ENCODE measurements at places on chromosomes 6 and 20.

- no peak for DNase-seq
Observed at GRCh38 chr20:46119028-46119546, 973 bp downstream of the CD40 start.

GRCh38 chr6:90454836-90455427 is 131.9 kb downstream of the MAP3K7 start:
- no peak for DNase-seq

DNA sequence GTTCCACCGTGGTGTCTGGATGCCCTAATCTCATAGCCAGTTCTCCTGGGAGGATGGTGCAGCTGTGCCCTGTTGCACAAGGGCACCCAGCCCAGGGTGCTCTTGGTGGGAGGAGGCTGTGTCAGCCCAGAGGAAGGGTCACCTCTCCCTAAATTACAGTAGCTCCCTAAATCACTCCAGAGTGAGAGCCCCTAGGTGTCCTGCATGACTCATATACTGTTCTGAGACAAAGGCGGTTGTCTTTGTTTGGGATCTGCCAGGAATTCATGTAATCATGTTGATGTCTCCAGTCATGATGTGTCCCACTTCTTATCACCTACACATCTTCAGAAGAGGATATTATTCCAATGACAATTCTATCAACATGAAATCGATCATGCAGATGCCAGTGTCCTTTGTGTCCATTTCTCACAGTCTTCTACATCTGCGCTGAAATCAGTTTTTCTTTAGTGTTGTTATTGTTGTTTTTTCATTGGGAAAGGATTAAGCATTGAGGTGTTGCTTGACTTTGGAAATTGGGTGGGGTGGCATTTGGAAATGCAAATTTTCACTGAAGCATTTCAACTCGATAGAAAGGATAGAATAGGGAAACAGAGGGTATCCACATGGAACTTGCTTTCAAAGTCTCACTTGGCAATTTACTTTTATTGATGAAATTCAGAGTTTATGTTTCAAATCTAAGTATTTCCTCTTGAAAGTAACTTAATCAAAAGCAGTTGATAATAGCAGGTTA is 19.5 kb downstream of the PERP start:
- DNase-seq, result no peak

DNA sequence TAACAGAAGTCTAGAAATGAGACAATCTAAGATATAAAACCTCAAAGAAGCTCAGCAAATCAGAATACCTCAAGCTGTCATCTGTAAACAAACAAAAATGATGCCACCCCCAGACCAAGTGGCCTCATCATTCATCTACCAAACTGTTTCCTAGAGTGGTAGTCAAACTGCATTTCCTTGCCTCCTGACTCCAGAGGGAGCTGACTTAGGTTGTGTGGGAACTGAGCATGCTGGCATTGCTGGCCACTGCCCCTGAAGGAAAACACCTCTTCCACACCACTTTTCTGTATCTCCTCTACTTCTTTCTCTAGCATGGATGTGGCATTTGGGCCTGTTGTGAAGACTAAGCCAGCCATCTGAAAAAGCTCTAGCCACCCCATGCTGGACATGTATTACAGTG is 56.3 kb downstream of the ZHX3 start:
- DNase-seq, result no peak

GRCh38 chr20:63080411-63080810 is 73.6 kb upstream of the BHLHE23 start:
- DNase-seq, result no peak
